Mesenchymal stem cell (in vitro differentiated cells and primary cell): ENCODE measurements at places on chromosomes 12 and 14.
A peak's percentile ranks its signal among the peaks of the same experiment; 100 is the strongest.

DNA sequence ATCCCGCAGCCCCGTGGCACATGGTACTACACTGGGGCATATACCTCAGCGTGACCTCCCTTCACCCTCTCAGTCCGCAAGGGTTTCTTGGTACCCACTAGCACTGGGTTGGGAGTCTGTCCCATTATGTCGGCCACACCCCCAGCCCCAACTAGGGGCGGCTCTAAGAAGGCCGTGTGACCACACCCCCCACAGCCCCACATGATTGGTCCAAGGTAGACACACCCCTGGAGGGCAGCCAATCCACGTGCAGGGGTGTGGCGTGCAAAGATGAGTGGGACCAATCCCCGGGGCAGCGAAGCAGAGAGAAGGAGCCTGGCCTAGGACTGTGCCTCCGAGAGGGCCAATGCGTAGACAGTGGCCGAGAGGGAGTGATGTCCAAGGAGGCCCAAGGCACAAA is 34.6 kb upstream of the BEGAIN start:
- DNase-seq = no peak

GRCh38 chr12:80717856-80718255 is 1.1 kb downstream of the MYF5 start:
- no peak for DNase-seq

GRCh38 chr14:39376667-39377403 is 55.4 kb downstream of the FBXO33 start:
- peak; percentile 65 for DNase-seq

- no peak for DNase-seq
Measured at GRCh38 chr14:80167793-80168448, 43.4 kb downstream of the DIO2 start.

DNA sequence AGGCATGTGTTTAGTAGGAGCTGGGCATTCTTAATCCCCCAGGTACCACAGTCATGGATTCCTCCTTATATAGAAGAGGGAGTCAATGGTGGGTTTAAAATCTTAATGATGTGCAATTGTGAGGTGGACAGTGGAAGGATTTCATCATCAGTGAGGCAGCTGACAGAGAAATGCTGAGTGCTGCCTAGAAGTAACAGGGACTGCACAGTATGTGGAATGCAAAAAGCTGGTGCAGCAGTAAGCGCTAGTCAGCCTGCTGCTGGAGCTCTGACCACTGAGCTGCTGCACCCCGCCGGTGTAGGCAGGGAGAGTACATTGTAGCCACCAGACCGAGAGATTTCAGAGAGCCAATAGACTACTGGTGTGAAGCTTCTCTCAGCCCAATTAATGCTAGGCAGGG is 80.5 kb upstream of the DACT1 start:
- peak; percentile 42 for DNase-seq

- no peak for DNase-seq
Measured at GRCh38 chr14:22861651-22862050, 9.9 kb upstream of the LRP10 start.

DNA sequence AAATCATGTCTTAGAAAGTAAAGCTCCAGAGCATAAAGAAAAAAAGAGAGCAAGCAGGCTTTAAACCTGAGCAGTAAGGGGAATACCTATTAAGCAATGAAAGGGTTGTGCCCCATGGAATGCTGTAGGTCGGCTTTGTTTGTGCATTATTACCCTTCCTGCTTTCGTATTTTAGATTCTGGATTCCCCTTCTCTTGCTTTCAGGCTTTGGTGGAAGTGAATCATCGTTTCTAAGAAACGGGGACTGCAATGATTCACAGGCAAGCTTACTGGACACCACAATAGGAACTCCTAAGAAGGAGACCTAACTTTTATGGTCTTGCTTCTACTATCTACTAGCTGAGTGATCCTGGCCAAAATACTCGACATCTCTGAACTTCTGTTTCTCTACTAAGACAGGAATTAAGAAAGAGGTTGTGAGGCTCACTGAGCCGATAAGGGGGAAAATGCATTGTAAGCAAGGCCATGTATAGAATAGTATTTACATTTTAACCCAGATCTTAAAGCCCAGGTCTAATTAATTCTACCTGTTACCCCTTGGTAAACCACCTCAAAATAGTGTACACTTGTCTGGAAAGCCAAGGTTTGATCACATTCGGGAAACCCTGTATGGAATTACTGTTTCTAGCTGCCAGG is 1.2 kb upstream of the BMAL2 start:
- DNase-seq = peak; percentile 96

DNA sequence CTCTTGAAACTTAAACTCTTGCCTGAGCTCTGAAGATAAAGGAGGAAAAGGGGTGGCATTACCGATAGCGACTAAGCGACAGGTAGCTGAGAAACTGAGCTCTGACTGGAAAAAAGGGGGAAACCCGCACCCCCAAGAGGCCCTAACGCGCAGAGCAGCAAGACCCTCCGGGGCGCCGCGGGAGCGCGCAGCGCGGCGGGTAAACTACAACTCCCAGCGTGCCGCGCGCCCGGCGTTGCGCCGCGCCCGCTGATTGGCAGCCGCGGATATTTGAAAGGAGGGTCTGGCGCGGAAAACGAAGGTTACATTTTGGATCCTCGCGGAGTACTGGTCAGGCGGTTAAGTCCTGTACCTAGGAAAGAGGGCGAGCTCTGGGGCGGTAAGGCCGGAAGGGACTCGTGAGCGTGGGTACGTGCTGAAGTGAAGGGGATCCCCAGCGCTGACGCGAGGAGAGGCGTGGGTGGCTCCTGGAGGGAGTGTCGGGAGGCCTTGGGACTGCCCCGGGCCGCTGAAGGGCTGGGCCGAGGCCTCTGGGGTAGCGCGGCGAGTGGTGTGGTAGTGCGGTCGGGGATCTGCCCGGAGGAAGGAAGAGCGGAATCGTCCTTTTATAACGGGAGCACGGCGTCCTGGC is at the start of gene ESPL1:
TSS of gene ESPL1 (plus strand) at position 301 of the 631 bp plus-strand sequence. CDS start 468 bp downstream, outside the sequence.
- peak; percentile 80 for DNase-seq

GRCh38 chr12:20628999-20629398 is 66.1 kb upstream of the SLCO1C1 start:
- DNase-seq = no peak

- no peak for DNase-seq
Measured at GRCh38 chr12:12984149-12984548, 15.9 kb downstream of the HEBP1 start.

- DNase-seq = no peak
Measured at GRCh38 chr12:112226768-112227167, 101.4 kb downstream of the TRAFD1 start.

GRCh38 chr14:61681413-61681812 is 13.9 kb upstream of the HIF1A start:
- no peak for DNase-seq
